ENCODE measurements at places on chromosomes 7 and 10.

DNA sequence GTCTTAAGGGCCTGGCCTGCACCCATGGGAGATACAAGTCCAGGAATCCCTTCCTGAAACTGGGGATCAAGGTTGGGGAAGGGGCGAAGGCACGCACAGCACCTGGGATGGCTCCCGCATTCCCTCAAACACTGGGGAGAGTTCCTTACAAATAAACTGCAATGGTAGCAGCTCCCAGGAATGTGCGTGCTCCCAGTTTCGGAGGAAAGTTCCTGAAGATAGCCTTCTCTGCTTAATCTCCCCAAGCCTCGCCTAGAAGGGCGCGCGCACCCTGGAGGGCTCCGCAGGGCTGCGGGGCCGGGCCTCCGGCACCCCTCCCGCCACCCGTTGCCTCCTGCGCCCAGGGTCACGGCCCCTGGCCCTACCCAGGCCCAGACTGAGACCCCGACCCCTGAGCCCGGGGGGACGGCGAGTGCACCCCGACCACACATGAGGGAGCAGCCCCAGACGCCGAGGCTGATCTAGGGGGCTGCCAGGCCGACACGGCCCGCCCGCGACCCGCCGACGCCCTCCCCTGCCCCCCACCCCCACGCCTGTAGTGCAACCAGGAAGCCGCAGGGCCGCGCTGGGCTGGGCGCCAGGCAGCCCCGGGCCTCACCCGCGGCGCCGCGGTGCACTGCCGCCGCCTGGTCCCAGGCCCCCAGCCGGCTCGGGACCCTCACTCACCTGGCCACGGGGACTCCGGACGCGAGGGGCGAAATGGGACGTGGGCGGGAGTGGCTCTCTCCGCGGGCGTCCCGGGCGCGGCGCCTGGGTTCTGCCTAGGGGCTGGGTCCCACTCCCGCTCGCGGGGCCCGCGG is 460 bp downstream of the ANXA11 start:
- peaks cover 3% of the 10 kb centered on the region for H3K36me3 ChIP-seq
- DNase-seq: no peak
- peak overlapping the region; percentile 95 for H3K27ac ChIP-seq
- H3K27me3 ChIP-seq: no peaks in the 10 kb centered on the region

GRCh38 chr7:36202398-36202797 is 49.3 kb downstream of the EEPD1 start:
- H3K27ac ChIP-seq: no peak overlapping the region
- no peaks in the 10 kb centered on the region for H3K36me3 ChIP-seq
- no peak overlapping the region for H3K4me3 ChIP-seq

DNA sequence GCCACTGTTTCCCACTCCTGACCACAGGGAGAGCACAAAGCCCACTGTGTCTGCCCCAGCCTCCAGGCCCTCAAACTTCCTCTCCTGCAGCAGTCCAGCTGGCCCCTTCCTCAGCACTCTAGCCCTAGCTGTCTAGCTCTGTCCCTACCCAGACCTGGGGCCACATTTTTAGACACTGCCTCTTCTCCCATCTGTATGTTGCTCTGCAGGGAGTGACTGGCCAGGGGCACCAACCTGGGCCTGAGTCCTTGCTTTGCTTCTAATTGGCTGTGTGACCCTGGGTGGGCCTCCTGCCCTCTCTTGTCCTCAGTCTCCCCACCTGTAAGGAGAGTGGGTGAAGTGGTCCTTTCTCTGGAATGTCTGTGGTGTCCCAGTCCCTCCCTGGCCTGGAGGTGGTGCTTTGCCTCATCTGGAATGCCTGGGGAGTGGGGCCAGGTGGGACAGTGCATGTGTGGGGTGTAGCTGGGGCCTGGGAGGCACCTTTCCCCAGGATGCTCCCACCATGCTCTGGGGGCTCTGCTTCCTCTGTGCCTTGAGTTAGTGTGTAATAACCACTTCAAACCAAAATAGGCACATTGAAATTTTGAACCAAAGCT is 25.1 kb downstream of the AQP1 start:
- H3K27ac ChIP-seq: no peak overlapping the region
- no peak overlapping the region for H3K4me3 ChIP-seq
- no peaks in the 10 kb centered on the region for H3K27me3 ChIP-seq
- DNase-seq: no peak
- peaks cover 3% of the 10 kb centered on the region for H3K4me1 ChIP-seq
- H3K36me3 ChIP-seq: no peaks in the 10 kb centered on the region

- no peaks in the 10 kb centered on the region for H3K36me3 ChIP-seq
- no peaks in the 10 kb centered on the region for H3K4me1 ChIP-seq
- H3K27ac ChIP-seq: no peak overlapping the region
- H3K4me3 ChIP-seq: no peak overlapping the region
- H3K27me3 ChIP-seq: peaks cover 2% of the 10 kb centered on the region
- no peak for DNase-seq
These were observed 48.6 kb upstream of the ADO start for GRCh38 chr10:62755662-62756653.

- H3K4me1 ChIP-seq: no peaks in the 10 kb centered on the region
- H3K36me3 ChIP-seq: no peaks in the 10 kb centered on the region
- no peaks in the 10 kb centered on the region for H3K27me3 ChIP-seq
- DNase-seq: no peak
- no peak overlapping the region for H3K27ac ChIP-seq
These were observed 594.8 kb upstream of the SEMA3D start for GRCh38 chr7:85781606-85782005.

DNA sequence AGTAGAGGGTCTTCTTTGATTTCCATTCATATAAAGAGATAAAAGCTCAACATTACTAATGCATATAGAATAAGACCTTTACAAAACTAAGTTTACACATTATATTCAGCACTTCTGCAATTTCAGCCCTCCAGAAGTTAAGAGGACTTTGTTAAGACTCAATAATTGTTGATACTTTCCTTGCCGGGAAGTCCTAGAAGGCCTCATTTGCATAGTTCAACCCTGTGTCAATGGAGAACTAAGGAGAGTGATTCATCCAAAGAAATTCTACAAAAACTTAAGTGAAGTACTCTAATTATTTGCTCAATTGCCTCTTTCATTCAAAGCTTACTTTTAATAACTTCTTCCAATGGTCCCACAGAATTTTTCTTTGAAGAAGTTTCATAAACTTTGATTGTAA is 1060.3 kb upstream of the CELF2 start:
- peak; percentile 93 for DNase-seq
- no peak overlapping the region for H3K4me3 ChIP-seq
- H3K27me3 ChIP-seq: no peaks in the 10 kb centered on the region
- H3K4me1 ChIP-seq: no peaks in the 10 kb centered on the region
- H3K27ac ChIP-seq: no peak overlapping the region
- H3K36me3 ChIP-seq: no peaks in the 10 kb centered on the region

DNA sequence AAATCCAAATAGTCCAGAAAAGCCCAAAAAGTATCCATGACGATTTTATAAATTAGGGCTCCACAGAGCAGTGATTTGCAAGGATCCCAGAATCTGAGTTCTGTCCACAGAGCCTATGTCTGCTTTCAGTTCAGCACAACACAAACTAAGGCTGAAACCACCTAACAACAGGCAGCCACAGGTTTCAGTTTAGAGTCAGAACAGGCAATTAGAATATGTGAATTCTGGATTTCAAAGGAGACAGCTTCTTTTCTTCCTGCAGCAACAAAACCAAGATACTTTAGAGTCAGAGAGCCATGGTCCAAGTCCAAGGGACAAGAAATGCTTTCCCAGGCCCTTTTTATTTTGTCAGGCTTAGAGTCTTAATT is 23.6 kb downstream of the IFIT3 start:
- peak; percentile 50 for DNase-seq
- no peaks in the 10 kb centered on the region for H3K27me3 ChIP-seq
- H3K4me3 ChIP-seq: no peak overlapping the region
- H3K27ac ChIP-seq: peak overlapping the region; percentile 89
- H3K4me1 ChIP-seq: peaks cover 29% of the 10 kb centered on the region
- no peaks in the 10 kb centered on the region for H3K36me3 ChIP-seq

DNA sequence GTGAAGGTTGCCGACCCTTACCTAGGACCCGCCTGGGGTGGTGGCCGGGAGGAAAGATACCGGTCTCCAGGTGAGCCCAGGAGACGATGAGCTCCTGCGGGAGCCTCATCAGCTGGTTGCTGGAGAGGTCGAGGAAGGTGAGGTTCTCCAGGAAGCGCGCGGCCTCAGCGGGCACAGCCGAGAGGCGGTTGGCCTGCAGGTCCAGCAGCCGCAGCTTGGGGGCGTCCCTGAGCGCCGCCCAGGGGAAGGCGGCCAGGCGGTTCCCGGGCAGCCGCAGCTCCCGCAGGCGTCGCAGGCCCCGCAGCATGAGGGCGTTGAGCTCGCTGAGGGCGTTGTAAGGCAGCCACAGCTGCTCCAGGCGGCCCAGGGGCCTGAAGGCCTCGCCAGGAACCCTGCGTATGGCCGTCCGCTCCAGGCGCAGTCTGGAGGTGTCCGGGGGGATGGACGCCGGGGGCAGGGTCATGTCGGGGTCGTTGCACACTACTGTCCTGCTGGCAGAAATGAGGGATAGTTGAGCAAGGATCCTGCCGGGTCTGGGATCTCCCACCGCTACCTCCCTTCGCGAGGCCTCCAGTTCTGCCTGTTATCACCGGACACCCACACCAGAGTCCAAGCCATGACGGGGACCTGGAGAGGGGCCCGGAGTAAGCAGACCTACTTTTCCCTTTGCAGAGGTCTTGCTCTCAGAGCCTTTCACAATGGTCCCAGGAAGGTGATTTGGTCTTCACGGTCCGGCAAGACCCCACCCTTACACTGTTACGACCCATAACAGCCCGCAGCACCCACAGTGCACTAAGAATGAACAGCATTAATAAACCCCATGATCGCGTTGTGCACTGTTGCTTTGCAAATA is 3.9 kb downstream of the LRIT1 start:
- no peak overlapping the region for H3K27ac ChIP-seq
- no peaks in the 10 kb centered on the region for H3K4me1 ChIP-seq
- no peak overlapping the region for H3K4me3 ChIP-seq
- H3K27me3 ChIP-seq: no peaks in the 10 kb centered on the region

All from fibroblast of lung (primary cell).